ENCODE measurements at places on chromosomes 2 and 18.
A peak's percentile ranks its signal among the peaks of the same experiment; 100 is the strongest.

GRCh38 chr18:34222307-34223163 is 2.2 kb downstream of the NOL4 start:
- DNase-seq = peak; percentile 17

DNA sequence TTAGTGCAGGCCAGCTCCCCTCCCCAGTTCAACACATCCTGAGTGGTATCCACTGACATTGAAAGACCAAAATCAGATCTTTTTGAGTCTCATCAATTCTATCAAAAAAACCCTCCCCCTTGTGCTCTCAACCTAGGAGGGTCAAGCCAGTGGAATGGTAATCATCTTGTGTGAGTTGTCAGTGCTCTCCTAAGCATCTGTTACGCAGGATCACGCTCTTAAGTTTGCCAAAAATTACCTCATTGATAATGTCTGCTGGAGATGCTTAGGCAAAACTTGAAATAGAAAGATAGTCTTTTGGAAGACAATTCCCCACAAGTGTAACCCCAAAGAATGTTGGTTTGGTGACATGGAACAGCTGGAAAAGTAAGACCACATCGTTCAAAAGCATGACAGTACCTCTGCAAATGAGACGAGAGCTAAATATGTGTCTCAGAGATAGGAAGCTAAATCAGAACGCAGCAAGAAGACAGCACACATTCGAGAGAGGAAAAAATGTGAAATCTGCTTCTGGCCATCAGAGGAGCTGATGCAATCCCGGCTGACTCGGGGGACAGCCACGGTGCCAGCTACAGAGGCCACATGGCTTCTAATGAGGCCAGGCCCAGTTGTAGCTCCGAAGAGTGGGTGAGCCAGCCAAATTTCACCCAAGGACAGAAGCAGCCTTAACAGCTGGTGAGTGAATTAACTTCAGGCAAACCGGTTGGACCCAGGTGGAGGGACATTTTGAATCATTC is 753.9 kb downstream of the RNF144A start:
- no peak for DNase-seq

DNA sequence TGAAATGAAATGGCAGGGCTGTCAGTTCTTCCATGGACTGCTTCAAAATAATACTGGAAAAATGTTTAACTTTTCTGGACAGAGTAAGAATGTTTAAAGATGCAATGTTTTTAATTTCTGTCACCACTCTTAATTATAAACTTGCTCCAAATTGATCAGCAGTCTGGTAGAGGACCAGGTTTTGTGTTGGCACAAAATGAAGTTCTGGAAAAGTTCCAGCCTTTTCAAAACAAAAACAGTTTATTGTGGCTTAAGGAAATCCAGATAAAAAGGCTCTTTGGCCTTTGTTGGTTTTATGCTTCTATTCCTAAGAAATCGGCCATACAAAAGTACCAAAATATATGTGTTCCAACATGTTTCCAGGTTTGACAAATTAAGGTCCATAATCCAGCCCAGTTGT is 48.8 kb downstream of the PTRHD1 start:
- no peak for DNase-seq

GRCh38 chr2:51601706-51602105 is 569.8 kb upstream of the NRXN1 start:
- no peak for DNase-seq

DNA sequence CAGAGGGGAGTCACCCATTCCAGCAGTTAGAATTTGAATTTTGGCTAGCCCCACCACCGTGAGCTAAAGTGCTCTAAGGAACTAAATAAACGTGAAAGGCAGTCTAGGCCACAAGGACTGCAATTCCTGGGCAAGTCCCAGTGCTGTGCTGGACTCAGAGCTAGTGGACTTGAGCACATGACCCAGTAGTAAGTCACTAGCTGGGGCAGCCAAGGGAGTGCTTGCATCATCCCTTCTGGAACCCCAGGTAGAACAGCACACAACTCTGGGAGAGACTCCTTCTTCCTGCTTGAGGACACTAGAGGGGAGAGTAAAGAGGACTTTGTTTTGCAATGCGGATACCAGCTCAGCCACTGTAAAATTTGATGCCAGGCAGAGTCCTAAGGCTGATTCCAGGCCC is 672.2 kb downstream of the CPS1 start:
- no peak for DNase-seq

DNA sequence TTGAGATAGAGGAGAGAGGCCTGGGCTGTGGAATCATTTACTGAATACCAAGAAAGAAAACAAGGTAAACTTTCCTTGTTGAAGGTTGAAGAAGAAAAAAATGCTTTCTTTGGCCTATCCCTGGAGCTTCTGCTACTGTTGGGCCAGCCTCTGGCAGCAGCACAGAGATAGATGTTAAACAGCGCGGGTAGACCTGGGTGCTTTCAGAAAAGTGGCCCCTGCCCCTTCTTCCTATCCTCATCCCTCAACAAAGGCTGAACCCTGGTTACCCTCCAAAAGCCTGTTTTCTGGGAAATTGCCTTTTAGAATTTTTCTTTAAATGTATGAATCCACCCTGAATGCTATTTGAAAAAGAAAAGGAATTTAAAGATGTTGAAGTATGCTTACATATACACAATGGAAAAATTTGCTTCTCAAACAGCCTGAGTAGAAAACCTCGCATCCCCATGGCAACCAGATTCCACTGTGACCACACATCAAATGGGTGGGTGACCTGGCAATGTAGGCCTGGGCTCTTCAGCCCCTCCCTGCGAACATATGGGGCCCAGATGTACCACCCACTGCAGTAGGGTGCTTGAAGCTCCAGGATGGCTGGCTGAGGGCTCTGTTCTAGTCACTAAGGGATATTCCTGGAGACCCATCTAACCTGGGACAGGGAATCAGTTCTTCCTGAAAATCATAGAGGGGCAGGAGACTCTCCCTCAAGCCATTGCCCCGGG is 23.4 kb upstream of the CHRNA1 start:
- no peak for DNase-seq

- DNase-seq = no peak
These were observed 3.7 kb downstream of the GPR17 start for GRCh38 chr2:127649684-127650040.

GRCh38 chr2:158091647-158092046 is 10.0 kb upstream of the UPP2 start:
- no peak for DNase-seq

GRCh38 chr18:58633874-58634273 is 5.0 kb upstream of the ALPK2 start:
- DNase-seq = no peak

- DNase-seq = no peak
These were observed 16.5 kb downstream of the PASK start for GRCh38 chr2:241132538-241133435.

DNA sequence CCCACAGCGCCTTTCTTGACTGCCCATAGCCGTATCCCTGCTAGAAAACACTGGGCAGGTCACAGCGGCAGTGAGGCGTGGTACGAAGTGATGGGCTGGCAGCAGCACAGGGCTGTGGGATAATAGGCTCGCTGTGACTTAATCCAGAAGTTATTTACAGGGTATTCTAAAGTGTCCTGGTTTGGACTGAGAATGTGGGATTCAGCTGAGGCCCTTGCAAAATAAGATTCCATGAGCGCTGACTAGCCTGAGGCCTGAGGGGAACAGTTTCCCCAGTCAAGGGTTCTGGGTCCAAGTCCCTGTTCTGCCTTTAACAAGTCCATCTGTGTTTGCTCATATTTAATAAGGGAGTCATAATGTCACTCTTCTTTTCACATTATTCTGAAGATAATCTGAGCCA is 34.6 kb downstream of the SETBP1 start:
- no peak for DNase-seq

GRCh38 chr18:53610957-53611356 is 613.5 kb downstream of the MBD2 start:
- DNase-seq = no peak

DNA sequence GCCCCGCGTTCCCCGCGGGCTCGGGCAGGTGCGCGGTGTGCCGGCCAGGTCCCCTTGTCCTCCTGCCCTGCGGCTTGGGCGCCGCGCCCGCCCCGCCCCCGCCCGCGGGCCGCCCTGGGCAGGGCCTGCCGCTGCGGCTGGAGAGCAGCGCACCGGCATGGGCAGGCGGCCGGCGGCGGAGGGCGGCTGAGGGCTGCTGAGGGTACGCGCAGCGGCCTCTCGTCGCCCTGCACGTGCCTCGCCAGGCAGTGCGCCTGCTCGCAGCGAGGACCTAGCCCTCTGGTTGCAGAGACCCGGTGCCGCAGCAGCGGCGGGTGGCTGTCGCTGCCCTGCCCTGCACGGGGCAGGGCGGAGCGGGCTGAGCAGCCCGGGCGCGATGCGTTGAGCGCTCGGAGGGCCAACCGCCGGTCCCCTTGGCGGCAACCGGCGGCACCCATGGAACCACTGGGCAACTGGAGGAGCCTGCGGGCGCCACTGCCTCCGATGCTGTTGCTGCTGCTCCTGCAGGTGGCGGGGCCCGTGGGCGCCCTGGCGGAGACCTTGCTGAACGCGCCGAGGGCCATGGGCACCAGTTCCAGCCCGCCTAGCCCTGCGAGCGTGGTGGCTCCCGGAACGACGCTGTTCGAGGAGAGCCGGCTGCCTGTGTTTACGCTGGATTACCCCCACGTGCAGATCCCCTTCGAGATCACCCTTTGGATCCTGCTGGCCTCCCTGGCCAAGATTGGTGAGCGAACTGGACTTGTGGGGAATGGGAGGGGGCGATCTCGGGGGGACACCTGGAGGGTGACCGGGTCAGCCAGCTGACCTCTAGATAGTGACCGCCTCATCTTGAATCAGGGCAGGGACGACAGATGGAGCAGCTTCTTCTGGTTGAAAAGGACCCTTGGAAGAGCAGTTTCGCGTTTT is at the start of gene SLC9A2:
Gene SLC9A2 (plus strand): TSS at position 140 of the 906 bp plus-strand sequence. CDS start 296 bp downstream, at position 436.
- no peak for DNase-seq

- DNase-seq = no peak
These were observed 201.1 kb downstream of the SPP2 start for GRCh38 chr2:234251326-234252271.

DNA sequence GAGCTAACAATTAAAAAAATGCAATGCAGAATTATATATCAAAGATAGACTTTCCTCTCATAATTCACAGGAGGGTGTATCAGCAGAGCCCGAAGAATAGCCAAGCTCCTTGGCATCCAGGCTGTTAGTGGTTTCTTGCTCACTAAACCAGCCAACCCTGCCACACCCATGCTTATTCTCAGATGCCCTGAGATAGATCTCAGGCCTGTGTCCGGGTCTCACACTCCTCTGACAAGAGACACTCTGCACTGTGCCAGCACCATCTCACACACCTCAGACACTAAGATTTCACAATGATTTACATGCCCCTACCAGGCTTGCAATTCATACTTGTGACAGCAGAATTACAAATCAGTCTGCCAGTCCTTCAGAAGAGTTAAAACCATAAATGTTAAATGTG is 64.5 kb downstream of the OSBPL1A start:
- no peak for DNase-seq

DNA sequence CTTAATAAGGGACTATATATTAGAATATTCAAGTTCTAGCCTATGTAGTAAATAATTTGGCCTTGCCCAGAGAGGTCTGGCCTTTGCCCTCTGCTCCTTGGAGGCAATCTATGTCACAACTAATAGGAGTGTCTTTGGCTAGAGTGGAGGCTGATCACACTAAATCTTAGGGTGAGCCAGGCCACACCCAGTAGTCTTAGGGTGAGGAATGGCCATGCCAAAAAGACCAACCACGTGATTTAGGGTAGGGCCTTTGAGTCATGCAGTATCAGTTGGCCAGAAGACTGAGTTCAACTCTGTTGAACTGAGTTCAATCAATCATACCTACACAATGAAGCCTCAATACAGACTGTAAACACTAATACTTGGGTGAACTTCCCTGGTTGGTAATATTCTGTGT is 26.0 kb upstream of the FLACC1 start:
- no peak for DNase-seq

GRCh38 chr2:184646177-184646576 is 47.8 kb downstream of the ZNF804A start:
- no peak for DNase-seq

DNA sequence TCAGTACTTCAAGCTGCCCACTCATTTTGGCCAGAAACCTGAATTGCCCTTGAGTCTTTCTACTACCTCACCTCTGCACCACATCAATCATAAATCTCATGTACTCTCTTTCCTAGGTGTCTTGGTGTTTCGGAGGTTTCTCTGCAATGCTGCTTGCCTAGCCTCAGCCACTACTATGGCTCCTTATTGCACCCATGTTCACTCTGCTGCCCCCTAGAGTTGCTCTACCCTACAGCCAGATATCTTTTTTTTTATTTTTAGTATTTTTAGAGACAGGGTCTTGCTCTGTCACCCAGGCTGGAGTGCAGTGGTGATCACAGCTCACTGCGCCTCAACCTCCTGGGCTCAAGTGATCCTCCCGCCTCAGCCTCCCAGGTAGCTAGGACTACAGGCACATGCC is 413.0 kb downstream of the PTPRM start:
- DNase-seq = no peak

- DNase-seq = no peak
These were observed 499.9 kb upstream of the SPHKAP start for GRCh38 chr2:228681426-228681825.

DNA sequence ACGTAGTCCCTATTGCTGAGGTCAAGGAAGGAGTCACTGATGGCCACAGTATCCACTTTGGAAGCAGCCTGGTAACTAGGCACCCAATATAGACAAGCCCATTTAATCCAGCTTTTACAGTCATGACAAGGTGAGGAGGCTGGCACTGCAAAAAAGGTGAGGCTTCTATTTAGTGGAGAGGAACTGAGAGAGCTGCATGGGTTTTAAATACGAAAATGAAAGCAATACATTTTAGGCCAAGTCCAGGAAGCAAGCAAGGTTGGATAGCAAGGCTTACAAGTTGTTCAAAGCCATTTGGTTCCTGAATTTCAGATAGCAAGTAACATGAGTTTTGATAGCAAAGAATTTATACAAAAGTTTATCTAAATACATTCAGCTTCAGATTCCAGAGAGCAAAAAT is 80.4 kb downstream of the SGPP2 start:
- DNase-seq = no peak

- no peak for DNase-seq
These were observed 47.6 kb upstream of the IL1R1 start for GRCh38 chr2:102094917-102095316.

- DNase-seq = no peak
These were observed 90.8 kb downstream of the ZFP36L2 start for GRCh38 chr2:43135583-43135982.

- no peak for DNase-seq
These were observed 78.4 kb upstream of the ZNF516 start for GRCh38 chr18:76573325-76574025.

DNA sequence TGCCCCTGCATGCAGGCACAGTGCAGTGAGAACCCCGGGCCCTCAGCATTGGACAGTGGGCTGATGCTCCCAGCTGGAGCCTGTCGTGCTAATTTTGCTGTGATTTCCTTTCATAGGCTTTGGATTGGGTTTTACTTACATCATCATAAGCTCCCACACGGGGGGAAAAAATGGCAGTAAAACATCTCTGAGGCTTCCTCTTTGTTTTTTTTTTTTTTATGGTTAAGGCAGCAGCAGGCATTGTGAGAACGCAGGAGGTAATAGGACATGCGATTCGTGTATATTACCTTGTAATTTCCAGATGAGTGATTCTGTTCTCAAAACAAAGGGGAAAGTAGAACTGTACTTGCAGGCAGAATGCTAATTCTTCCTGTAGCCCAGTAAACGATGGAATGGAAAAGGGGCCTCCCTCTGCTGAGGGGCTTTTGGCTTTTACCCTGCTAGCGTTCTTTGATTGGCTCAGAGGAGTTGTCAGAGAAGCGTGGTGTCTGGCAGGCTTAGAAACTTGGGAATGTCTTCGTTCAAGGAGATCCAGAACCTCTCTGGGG is 89.7 kb downstream of the NPAS2 start:
- DNase-seq = no peak
